ENCODE measurements at places on chromosomes 2 and 18.

- DNase-seq: no peak
Measured at GRCh38 chr2:145551686-145552085, 1031.8 kb upstream of the ZEB2 start.

- DNase-seq: no peak
Measured at GRCh38 chr18:46619559-46619958, 37.5 kb downstream of the LOXHD1 start.

DNA sequence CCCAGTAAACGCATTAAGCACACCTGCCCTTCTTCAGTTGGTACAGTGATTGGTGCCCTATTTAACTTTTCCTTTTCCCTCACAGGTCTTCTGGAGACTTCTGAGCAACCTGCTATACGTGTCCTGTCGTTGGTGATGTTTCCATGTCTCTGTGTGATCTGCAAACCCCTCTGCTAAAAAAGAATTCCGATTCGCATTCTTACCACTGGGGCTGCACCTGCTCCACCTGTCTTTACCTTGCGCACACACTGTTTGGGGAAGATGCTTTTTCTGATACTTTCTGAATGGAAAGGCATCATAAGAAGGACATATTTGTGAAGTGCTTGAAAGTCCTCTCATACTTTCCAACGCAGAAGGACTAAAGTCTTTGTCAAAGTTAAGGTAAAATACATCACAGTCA lies 323.9 kb upstream of the SOX11 start:
- no peak for DNase-seq

GRCh38 chr2:223460209-223460608 lies 142.0 kb downstream of the SCG2 start:
- DNase-seq: no peak

DNA sequence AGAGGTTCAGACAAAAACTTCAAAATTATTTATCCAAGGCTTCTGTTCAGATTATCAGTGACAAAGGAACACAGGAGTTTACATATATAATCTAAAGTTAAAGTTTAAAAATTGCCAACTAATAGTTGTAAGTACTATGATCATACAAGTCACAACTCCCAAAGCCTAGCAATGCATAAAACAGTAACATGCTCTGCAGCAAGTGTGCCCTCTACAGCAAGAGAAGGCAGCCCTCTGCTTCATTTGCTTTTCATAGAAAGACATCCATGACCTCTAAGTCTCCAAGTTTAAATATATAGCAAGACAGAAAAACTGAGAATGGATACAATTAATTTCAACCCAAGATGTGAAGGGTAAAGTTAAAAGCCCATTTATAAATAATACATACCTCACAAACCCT lies 13.3 kb downstream of the RAB1A start:
- no peak for DNase-seq

DNA sequence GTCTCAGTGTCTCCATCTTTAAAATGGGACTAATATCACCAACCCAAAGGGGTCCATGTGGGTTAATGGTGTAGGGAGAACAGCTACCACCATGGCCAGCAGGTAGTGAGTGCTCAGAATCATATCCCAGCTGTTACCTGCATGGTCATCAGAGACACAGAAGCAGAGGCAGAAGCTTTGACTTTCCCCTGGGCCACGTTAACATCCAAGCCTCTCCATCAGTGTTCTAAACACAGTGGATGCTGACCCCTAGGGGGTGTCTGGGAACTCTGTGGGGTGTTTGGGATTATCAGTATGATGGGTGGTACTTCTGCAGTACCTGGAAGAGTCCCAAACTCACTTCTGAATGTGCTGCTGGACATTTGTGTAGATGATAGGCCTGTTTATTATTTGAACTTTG lies 93.6 kb downstream of the GYPC start:
- DNase-seq: no peak
